T-helper 17 cell (primary cell): ENCODE measurements at places on chromosomes 1 and 21.

- no peak for DNase-seq
Measured at GRCh38 chr1:180909462-180909976, 3.2 kb upstream of the KIAA1614 start.

DNA sequence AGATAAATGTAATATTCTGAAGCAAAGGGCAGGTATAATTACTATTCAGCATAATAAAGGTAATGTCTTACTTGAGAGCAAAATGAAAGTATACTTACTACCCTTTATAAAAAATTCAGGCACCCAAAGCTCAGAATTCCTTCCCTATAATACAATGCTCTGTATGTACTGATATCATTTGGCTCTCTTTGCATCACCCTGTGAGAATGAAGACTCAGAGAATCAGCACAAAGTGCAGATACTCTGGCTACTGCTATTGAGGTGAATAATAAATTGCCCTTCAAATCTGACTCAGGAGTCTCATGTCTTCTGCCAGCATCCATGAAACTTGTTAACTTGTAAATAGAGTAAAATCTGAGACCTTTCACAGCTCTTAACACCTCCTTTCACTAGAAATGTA is 108.5 kb upstream of the KCTD3 start:
- DNase-seq, result no peak

DNA sequence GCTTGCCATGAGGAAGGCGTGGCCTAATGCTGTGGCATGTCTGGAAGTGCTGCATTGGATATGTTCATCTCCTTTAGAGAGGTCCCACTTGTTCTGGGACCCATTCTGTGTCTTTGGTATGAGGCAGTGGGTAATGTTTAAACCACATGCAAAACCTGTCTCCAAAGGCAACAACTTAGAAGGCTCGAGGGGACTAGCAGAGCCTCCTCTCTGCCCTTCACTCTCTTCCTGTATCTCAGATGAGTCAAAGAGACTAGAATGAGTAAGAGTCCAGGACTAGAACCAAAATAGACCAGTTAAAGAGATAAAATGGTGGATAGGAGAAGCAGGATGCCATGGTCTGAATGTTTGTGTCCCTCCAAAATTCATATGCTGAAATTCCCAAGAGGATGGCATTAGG is 220.8 kb upstream of the KIAA0040 start:
- DNase-seq, result no peak

DNA sequence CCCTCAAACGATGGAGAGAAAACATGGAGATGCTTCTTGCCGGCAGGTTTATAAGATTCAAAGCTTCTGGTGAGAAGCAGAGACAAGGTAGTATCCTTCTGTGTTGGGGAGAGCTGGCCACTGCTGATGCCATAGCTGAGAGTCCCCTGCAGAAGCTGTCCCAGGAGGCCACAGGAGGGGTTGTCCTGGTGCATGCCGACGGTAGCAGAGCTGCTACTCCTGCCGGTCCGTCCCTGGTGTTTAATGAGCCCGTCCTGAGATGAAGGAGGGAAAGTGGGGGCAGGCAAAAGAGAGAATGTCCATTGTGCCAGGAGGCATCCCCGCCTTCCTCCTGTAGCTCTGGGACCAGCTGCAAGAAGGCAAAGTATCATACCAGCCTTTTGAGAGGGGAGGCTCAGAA is 10.4 kb upstream of the C2CD2 start:
- DNase-seq, result no peak

DNA sequence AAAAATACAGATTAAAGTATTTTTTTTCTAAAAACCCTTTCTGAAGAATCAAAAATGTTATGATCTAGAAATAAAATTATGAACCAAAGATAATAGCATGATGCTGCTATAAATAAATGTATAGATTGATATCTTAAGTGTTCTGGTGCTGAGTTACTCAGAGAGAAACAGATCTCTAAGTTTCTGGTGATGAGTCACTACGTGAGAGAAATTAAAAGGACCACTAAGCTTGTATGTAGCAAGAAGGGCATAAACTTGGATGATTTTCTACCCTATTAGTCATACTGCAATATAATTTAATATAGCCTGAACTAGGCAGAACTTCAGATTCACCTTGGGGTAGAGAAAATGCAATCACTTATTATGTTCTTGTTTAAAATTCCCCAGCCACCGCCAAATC is 514.8 kb downstream of the AMY1C start:
- DNase-seq, result no peak
